ENCODE measurements at places on chromosomes 2 and 18. TPM values are rescaled to one million over a fixed set of nuclear protein-coding genes. Genes with fewer than 3 reads are reported as not detected.

MEP1B gene
- not detected for total RNA-seq

HOXD8 gene
- 12.2 TPM for total RNA-seq

CNOT11 gene
- total RNA-seq, result 15.6 TPM

SNX17 gene
- 115 TPM for total RNA-seq

RAPH1 gene
- 83.0 TPM for total RNA-seq

All from subcutaneous adipose tissue (tissue), 4 donors.